ENCODE measurements at places on chromosomes 3 and 15.

GRCh38 chr3:52831500-52832301, 1.2 kb upstream of the ITIH4 start:
- no peak for DNase-seq

GRCh38 chr15:101139986-101140696, 111.7 kb downstream of the CHSY1 start:
- DNase-seq = no peak

GRCh38 chr3:13135811-13136321, 62.6 kb upstream of the IQSEC1 start:
- no peak for DNase-seq

- peak; percentile 7 for DNase-seq
These were observed 289.8 kb upstream of the ROPN1 start for GRCh38 chr3:124281453-124282316.

DNA sequence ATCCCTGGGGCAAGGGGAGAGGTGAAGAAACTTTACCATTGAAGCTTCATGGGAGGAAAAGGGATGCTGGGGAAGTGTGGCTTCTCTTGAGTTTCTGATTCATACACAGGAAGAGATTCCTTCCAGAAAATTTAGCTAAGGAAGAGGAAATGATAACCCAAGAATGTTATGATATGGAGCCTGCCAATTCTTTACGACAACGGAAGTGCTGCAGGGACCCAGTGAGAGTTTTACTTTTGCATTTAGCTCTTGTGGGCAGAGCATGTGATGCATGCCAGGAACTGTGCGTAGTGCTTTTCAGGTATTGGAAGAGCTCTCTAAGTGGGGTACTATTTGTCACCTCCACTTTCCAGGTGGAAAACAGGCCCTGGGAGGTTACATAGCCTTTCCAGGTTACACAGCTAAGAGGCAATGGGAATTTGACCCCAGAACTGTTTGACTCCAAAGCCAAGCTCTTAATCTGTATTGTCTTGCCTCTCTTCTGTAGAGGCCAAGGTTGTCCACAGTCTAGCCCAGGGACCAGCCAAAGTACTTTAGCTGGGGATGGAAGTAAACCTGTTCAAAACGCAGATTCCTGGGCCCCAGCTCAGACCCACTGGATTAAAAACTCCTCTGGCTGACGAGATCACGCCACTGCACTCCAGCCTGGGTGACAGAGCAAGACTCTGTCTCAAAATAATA, 23.0 kb downstream of the CMTM7 start:
- no peak for DNase-seq

DNA sequence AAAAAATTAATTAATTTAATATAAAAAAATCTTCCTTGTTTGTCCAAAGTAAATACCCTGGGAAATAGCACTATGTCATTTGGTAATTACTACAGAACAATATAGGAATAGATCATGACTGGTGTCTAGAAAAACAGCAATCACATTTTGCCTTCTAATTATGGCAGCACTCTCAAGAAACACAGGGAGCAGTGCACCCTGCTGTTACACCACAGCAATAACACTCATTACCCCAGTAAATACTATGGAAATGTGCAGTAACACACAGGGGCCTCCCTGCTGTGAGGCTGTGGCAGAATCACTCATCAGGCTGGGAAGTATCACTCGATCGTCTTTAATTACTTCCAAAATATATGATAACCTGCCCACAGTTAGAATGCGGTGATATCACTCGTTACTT, 646.0 kb downstream of the TUSC7 start:
- DNase-seq = peak; percentile 4

DNA sequence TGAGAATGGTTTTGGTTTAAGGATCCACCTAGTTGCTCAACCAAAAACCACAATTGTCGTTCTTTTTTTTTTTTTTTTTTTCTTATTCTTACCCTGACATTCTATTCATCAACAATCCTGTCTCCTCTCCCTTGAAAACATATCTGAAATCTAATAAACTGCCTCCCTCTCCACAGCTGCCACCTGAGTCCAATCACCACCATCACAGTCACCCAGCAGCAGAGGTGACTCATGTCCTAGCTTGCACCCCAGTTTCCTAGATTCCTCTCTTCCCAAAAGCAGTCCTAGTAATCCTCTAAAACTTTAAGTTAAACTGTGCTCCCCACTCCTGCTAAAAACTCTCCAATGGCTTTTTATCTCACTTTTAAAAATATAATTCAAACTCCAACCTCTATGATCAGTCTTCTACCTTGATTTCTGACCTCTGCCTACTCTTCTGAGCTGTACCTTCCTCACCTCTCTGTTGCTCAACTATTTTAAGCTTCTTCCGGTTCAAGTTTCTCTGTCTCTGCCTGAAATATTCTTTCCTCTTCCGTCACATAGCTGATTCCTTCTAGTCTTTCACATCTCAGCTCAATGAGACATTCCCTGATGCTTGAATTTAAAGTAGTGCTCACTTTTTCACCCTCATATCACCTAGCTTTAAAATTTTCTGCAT, 33.7 kb upstream of the RBMS3 start:
- DNase-seq = no peak

GRCh38 chr15:66675446-66675845, 26.6 kb upstream of the SMAD6 start:
- DNase-seq = no peak

- DNase-seq = no peak
These were observed 132.4 kb upstream of the PLXNA1 start for GRCh38 chr3:126850370-126851085.

GRCh38 chr3:189537135-189537534, 94.1 kb upstream of the TP63 start:
- no peak for DNase-seq

DNA sequence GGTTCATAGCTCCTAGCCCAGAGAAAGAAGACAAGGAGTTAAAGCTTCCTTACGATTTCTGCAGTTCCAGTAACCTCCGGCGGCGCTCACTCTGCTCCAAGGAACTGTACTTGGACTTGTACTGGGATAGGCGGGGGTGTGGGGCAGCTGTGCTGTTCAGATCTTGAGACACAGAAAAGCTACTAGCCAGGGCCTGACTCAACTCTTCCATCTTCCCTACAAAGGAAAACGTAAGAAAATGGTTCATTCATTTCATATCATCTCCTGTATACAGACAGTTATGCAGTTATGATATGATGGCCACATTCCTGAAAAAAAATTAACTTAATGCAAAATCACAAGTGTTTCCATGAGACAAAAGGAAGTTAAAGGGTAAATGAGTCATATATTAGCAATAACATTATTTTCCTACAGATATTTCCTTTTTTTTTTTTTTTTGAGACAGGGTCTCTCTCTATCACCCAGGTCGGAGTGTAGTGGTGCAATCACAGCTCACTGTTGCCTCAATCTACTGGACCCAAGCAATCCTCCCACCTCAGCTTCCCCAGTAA, 4.6 kb downstream of the SNUPN start:
- no peak for DNase-seq

DNA sequence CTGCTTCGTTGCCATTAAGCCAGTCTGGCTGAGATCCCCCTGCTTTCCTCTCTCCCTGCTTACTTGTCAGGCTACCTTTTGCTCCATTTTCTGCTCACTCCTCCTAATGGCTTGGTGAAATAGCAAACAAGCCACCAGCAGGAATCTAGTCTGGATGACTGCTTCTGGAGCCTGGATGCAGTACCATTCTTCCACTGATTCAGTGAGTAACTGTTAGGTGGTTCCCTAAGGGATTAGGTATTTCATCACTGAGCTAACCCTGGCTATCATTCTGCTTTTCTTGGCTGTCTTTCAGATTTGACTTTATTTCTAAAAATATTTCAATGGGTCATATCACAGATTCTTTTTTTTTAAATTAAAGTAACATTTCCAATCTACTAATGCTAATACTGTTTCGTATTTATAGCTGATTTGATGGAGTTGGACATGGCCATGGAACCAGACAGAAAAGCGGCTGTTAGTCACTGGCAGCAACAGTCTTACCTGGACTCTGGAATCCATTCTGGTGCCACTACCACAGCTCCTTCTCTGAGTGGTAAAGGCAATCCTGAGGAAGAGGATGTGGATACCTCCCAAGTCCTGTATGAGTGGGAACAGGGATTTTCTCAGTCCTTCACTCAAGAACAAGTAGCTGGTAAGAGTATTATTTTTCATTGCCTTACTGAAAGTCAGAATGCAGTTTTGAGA, 25.0 kb downstream of the CTNNB1 start:
- no peak for DNase-seq

GRCh38 chr15:90547540-90547939, 17.8 kb downstream of the CRTC3 start:
- DNase-seq = no peak

DNA sequence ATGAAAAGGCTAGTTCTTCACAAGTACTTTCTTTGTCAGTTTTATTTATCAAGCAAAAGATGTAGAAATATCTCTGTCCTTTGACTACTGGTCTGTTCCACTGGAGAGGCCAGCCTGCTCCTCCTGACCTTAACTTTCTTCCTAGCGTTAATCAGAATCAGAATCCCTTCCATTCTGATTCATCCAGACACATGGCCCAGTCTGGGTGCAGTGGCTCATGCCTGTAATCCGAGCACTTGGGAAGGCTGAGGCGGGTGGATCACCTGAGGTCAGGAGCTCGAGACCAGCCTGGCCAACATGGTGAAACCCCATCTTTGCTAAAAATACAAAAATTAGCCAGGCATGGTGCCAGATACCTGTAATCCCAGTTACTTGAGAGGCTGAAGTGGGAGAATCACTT, 32.0 kb upstream of the MANF start:
- no peak for DNase-seq

DNA sequence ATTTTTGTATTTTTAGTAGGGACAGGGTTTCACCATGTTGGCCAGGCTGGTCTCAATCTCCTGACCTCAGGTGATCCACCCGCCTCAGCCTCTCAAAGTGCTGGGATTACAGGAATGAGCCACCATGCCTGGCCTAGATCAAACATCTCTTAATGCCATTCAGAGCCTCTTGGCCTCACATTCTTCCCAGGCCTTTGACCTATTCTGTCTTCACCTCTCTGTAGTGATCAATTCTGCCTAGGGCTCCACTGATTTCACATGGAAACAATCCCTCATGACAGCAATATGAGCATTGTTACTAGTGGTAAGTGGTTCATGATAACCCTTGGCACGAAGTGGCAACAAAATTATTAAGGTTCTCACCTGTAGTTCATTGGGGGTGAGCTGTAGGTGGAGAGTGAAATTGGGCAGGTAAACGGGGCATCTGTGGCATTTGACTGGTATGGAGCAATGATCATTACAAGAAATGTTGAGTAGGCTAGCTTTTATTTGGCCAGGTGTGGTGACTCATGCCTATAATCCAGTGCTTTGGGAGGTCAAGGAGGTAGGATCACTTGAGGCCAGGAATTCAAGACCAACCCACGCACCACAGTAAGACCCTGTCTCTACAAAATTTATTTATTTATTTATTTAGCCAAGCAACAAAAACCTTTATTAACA, 4.8 kb upstream of the ARPIN start:
- no peak for DNase-seq

DNA sequence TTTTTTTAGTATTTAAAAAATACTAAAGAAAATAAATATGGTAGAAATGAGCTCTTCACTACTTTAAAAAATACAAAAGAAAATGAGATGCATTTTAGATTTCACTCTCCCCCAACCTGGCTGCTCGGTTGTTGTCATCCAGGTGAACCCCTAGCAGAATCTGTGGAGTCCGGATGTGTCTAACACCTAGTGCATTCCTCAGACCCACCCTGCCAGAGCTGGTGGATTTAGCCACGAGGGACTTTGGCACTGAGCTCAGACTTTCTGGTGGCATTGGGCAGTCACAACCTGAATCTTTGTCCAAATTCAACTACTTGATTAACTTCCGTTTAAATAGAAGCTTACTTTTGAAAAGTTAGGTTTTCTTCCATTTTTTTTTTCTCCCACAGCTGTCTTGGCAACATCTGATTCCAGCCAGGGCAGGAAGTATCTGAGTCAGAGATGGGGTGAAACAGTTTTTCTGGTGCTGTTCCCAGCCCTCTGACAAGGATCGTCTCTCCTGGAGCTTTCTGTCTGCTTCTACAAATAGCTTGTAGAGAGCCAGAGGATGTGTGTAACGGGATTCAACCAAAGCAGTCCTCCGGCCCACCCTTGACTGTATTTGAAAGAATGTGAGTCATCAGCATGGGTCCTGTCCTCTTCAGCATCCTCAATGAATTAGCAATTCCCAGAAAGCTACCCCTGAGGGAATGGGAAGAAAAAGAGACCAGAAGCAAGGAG, 301.8 kb upstream of the MCTP2 start:
- no peak for DNase-seq
